ENCODE measurements at places on chromosomes 2 and 18.

- DNase-seq, result no peak
These were observed 70.7 kb downstream of the NABP1 start for GRCh38 chr2:191748528-191749180.

GRCh38 chr18:79502782-79503181 is 107.1 kb downstream of the NFATC1 start:
- DNase-seq, result no peak

- DNase-seq, result no peak
These were observed 2.4 kb downstream of the FARP2 start for GRCh38 chr2:241358470-241358869.

GRCh38 chr2:241300000-241300399 is 15.5 kb downstream of the HDLBP start:
- DNase-seq, result no peak

GRCh38 chr2:6952101-6952500 is 34.9 kb downstream of the RNF144A start:
- no peak for DNase-seq

DNA sequence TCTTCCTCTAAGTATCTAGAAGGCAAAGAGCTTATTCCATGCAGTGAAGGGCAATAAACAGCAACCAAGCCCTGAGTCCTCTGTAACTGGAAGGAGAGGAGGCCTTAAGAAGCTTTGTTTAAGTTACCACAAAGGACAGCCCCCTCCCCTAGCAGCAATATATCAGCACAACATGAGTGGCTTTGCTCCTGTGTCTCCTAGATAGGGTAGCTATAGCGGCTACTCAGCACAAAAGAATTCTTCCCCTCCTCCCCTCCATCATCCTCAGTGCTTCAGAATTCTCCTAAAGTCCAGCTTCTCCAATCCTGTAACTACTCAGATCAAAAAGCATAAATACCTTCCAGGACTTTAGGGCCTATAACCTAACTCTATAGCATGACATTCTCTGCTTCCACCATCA is 16.5 kb downstream of the SUMO1 start:
- no peak for DNase-seq

DNA sequence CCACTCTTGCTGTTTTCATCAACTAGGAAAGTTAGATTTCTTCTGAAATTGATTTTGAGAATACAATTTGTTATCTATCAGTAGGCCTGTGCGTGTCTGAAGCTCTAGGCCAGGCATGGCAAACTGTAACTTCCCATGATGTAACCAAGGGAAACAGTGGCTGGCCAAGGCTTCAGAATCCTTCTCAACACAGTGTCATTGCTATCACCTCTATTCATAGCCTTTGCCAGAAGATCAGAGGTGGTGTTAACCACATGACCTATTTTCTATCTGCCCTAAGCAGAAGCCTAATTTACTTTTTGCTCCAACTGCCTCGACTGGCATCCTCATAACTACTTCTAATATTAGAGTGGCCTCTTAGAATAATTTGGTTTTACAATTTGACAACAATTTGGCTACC is 2.5 kb downstream of the ITGB6 start:
- no peak for DNase-seq
